ENCODE measurements at places on chromosomes 5 and 9. TPM values are rescaled to one million over a fixed set of nuclear protein-coding genes. Genes with fewer than 3 reads are reported as not detected.

KIF12 gene
- not detected for total RNA-seq

PCDHA12 gene
- not detected for total RNA-seq

DNA sequence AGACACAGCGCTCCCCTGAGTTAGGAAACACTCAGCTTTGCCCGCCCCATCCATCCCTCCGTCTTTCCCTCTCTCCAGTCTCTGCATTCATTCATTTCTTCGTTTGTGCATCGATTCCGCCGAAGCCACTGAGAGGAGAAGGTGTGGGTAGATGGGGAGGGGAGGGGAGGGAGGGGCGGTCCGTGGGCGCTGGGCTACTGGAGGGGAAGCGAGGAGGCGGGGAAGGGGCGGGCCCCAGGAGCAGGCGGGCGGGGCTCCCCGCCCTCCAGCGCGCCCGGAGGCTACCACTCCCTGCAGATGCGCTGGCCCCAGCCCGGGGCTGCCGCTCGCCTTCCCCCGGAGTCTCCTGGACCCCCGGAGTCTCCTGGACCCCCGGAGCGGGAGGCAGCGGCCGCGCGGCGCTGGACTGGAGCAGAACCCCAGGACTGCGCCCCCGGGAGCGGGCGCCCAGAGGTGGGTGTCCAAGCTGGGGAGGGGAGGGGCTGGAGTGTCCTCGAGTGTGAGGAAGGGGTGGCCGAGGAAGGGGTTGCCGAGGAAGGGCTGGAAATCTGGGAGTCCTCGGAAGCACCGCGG is 159.5 kb downstream of the C9orf152 start:
- H3K4me3 ChIP-seq = peak overlapping the region; percentile 98
- H3K36me3 ChIP-seq = peaks cover 40% of the 10 kb centered on the region
- H3K27me3 ChIP-seq = peaks cover 8% of the 10 kb centered on the region
- peaks cover 50% of the 10 kb centered on the region for H3K4me1 ChIP-seq
- peak; percentile 57 for DNase-seq

- H3K27me3 ChIP-seq = peaks cover 33% of the 10 kb centered on the region
- no peak overlapping the region for H3K4me3 ChIP-seq
- no peaks in the 10 kb centered on the region for H3K4me1 ChIP-seq
- H3K36me3 ChIP-seq = no peaks in the 10 kb centered on the region
- DNase-seq = no peak
Measured at GRCh38 chr9:133533857-133534256, 647 bp upstream of the ADAMTSL2 start.

- no peak overlapping the region for H3K4me3 ChIP-seq
- H3K4me1 ChIP-seq = no peaks in the 10 kb centered on the region
- peaks cover 16% of the 10 kb centered on the region for H3K36me3 ChIP-seq
Measured at GRCh38 chr9:131492070-131492469, 10.6 kb upstream of the POMT1 start.

DNA sequence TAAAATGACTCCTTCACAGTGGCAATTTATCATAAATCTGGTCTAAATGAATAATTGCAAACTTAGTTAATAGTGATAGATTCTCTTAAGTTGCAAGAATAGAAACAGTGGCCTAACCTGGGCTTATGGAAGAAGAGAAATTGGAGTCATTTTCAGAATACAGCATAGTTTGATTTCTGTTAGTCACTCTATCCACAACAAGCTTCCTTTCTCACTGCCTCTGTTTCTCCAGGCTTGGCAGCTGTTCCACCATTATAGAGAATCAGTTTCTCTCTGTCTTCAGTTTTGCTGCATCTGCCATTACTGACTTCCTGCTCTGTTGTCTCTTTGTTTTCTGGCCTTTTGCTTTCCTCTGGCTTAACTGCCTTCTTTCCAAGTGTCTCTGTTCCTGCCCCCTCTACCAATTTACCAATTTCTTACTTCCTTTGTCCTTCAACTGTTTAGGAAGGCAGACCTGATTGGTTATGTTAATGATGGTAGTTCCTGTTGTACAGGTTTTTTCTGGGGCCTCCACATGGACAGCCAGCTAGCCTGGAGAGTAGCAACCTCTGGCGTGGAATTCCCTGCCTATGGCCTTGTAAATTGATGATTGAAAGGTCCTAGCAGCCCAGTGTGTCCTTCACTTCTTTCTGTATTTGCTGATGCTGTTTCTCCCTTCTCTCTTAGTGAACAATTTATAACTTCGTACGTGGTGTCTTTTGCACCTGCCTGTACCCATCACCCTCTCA is 75.9 kb upstream of the RASGRF2 start:
- H3K27me3 ChIP-seq = no peaks in the 10 kb centered on the region
- DNase-seq = no peak
- H3K36me3 ChIP-seq = no peaks in the 10 kb centered on the region
- H3K4me3 ChIP-seq = no peak overlapping the region

DNA sequence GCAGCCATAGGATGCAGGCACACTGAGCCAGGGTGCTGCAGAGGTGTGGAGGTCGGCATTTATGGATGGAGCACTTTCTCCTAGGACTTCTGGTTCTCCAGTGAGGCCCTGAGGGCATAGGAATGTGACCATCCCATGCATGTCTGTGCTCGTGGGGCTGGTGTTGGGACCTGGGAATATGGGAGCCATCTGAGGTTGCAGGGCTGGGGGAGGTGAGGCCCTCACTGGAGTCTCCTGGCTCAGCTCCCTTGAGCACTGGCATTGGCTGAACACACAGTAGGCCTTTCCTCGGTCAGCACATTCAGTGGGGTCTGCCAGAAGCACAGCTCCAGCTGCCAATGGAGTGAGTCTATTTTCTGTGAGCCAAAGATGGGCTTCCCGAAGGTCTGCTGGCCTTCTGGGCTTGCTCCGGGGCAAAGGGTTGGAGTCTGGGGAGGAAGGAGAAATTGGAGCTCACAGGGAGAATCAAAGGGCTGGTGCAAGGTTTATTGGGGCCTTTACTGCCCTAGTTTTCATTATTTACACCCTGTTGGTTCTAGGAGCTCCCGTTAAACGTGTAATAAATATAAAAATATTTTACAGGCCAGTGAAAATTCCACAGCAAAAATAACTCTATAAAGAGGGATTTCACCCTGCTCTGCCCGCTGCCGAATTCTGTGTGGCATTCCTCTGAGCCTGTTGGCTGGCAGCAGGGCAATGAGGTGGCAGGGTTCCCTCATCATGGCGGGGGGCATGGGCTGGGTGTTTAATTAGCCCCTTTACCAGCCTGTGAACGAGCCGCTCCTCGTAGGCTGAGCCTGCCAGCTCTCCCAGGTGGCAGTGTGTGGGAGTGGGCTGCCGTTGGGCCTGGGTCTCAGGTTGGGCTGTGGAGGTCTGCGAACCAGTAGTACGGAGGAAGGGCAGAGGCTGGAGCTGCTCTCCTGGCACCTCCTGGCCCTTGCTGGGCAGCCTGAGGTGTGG is 31.6 kb upstream of the PITX1 start:
- no peak overlapping the region for H3K4me3 ChIP-seq
- H3K36me3 ChIP-seq = no peaks in the 10 kb centered on the region
- H3K27ac ChIP-seq = no peak overlapping the region
- peaks cover 19% of the 10 kb centered on the region for H3K27me3 ChIP-seq
- H3K4me1 ChIP-seq = no peaks in the 10 kb centered on the region

- H3K27me3 ChIP-seq = no peaks in the 10 kb centered on the region
- peaks cover 15% of the 10 kb centered on the region for H3K36me3 ChIP-seq
- H3K4me3 ChIP-seq = peak overlapping the region; percentile 40
- peak; percentile 92 for DNase-seq
- peaks cover 83% of the 10 kb centered on the region for H3K4me1 ChIP-seq
Measured at GRCh38 chr5:37722236-37723161, 117.3 kb downstream of the GDNF start.

GRCh38 chr5:98307811-98308210 is 465.7 kb upstream of the RGMB start:
- no peaks in the 10 kb centered on the region for H3K27me3 ChIP-seq
- peak overlapping the region; percentile 49 for H3K4me3 ChIP-seq
- peaks cover 60% of the 10 kb centered on the region for H3K4me1 ChIP-seq
- H3K27ac ChIP-seq = peak overlapping the region; percentile 99

DNA sequence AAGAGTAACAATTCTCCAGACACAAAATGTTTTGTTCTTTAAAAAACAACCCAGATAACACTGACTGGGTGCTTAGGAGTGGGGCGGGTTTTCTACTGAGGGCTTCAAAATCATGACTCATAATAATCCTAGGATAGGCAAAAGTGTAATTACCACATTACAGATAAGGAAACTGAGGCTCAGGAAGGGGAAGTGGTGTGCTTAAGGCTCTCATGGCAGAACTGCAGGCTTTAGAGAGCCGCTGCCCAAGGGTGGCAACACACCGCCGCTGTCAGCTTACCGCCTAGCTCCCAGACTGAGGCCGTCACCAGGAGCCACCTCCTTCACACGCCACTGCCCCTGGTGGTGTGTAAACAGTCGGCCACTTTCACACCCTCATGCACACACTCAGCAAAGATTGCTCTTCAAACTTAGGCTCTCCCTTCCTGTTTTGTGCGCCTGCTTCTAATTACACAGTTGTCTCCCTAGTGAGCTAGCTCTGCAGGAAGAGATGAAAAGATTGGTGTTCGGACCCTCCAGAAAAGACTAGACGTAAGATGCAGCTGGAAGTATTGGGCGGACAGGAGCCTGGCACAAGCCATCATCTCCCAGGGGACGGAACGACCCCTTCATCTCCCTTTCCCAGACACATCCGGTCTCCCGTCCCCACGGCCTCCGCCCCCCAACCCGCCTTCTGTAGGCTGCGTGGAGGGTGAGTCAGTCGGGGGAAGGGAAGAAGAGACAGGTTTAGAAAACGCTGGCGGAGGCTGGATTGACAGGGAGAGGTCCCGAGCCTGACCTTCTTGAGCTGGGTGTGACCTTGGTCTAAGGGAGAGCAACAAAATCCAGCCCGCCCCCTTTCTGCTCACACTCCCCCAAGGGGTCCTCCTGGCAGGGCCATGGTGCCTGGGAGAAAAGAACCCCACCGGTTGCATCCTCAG is 162.7 kb downstream of the SYK start:
- H3K4me3 ChIP-seq = no peak overlapping the region
- no peak for DNase-seq
- H3K27me3 ChIP-seq = peaks cover 12% of the 10 kb centered on the region
- no peak overlapping the region for H3K27ac ChIP-seq
- peaks cover 29% of the 10 kb centered on the region for H3K4me1 ChIP-seq

- H3K27me3 ChIP-seq = peaks cover 2% of the 10 kb centered on the region
- H3K4me1 ChIP-seq = peaks cover 19% of the 10 kb centered on the region
- no peak overlapping the region for H3K4me3 ChIP-seq
Measured at GRCh38 chr9:15512889-15513288, 2.1 kb upstream of the PSIP1 start.

Data from HFFc6 (cell line).